Fibroblast of skin of left biceps (primary cell): ENCODE measurements at places on chromosomes 2 and 18.
A peak's percentile ranks its signal among the peaks of the same experiment; 100 is the strongest.

DNA sequence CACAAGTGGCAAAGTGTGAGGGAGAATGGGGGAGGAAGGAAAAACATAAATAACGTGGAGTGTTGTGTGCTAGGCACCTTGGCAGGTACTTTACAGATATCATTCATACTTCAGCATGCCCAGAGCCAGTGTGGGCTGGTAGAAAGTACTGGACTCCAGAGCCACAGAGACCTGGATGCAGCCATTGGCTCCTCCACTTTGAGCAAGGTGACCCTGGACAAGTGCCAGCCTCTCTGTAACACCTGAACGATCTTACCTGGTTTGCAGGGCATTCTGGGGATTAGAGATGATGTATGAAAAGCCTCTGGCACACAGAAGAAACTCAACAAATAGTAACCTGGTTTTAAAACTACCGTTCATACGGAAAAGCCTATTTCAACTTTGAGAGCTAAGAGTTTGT is 6.3 kb downstream of the LOXHD1 start:
- DNase-seq, result no peak

DNA sequence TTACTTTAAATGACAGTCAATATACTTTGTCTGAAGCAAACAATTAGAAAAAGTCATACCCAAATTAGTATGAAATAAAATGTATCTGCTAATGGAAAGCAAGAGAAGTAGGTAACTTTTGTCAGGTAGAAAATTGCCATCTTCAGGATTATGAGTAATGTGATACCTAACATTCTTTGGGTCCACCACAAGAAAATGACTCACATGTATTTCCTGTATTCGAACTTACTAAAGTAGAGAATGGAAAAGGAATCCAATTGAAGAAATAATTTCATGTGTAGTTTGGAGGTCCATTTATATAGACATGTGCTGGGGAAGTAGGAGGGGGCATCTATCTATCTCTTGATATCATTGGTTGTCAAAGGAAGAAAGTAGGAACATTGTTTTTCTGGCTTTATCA is 636.2 kb upstream of the CHAC2 start:
- peak; percentile 22 for DNase-seq

- DNase-seq, result peak; percentile 91
Measured at GRCh38 chr2:203782262-203782976, 76.0 kb downstream of the CD28 start.

- no peak for DNase-seq
Measured at GRCh38 chr2:51194656-51195055, 162.7 kb upstream of the NRXN1 start.

- DNase-seq, result no peak
Measured at GRCh38 chr2:43270930-43271615, 44.7 kb upstream of the ZFP36L2 start.

- DNase-seq, result no peak
Measured at GRCh38 chr2:189268763-189269162, 89.2 kb upstream of the COL5A2 start.

DNA sequence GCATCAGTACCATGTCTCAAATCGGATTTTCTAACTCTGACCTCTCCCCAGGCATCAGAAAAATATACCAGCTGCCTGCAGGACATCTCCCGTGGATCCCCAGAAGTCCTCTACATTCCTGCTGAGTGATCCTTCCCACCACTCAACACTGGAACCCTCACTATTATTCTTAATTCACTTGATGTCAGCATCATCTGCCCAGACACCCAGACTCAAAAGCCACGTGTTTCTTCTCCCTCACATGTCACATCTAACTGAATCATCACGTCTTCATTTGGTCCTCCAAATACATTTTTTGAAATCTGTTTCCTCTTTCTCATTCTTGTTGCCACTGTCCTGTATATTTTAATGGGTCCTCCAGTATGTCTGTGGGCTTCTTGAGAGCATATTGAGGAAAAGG is 218.6 kb downstream of the HRH4 start:
- no peak for DNase-seq

DNA sequence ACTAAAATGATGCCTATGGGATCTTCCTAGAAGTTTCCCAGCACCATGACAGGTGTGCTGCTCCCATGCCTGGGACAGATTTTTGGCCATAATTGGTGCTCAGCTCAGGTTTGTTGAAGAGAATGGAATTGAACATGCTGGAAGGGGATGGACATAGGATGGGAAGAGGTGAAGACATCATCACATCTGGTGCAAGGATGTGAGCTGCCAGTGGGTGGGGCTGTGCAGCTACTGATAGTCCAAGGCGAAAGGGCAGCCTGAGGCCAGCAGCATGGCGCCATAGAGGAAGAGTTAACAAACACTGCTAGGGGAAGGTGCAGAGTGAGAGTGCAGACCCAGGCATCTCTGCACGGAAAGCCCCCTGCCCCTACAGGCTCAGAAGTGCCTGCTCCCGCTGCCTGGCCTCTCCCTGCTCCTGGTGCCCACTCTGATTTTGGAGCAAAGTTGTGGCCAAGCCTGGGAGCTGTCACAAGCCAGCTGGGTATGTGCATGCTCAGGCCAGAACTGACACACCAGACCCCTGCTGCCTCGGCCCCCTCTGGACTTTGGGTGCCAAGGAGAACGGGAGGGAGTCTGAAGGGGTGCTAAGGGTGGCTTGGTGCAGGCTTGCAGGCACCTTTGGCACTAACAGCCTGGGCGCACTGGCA is 178.6 kb downstream of the ZBTB7C start:
- DNase-seq, result no peak

DNA sequence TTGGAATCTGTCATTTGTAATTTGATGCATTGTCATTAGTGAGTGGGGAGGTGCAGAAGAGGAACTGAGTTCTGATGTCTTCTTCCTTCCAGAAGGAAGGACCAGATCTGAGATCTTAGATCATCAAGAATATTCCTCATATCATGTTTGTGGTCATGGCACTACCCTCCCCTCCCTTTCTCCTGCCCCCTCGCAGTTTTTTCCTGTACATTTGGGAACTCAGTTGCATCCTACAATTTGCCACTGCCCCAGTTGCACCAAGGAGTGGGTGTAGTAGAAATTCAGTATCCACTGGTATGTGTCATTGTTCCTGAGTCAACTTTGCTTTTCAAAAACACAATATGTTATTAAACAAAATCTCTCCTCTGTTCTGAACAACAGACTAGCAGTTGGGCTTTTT is 26.6 kb upstream of the ACVR1 start:
- DNase-seq, result no peak

DNA sequence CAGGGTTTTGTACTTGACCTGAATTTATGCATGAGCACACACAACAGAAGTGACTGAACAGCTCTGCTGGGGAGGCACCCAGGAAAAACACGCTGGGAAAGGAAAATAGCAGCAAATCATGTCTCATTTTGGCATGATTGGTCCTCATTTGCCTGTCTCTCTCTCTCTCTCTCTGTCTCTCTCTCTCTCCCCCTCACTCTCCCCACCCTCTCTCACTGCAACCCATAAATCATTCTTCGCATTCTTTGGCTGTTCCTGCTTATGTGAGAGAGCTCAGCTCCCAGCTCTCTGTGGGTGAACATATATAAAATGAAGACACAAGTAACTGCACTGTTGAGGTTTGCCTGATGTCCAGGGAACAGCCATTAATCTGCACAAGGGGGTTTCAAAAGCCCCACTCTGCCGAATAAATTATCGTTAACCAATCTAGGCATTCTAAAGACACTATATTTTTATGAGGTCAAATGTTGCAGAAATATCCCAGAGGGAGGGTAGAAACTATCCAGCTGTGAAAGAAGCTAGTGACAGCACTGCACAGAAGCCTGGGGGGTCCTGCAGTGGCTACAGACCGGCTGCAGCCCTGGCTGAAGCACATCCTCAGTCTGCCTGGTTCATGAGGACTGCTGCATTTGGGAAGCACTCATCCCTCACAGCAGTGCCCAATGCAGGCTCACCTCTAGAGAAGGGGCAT is 260.3 kb downstream of the AFF3 start:
- peak; percentile 94 for DNase-seq

DNA sequence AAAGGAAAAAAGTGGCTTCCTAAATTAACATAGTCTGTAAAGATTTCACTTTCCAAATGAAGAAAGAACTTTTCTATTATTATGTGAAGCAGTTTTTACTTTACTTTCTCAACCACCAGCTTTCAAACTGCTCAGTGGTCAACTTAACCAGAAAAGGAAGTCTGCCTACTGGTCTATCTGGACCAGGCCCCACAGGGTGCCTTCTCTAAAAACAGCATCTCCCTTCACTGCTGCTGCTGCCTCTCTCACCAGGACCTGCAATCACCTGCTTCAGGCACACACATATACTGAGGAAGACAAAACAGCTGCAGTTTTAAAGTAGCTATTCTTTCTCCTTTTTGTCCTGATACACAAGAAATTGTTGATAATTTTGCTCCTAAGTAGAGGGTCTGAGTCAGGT is 221.3 kb upstream of the DCC start:
- no peak for DNase-seq

GRCh38 chr2:113113807-113114206 is 13.6 kb upstream of the IL1RN start:
- DNase-seq, result no peak

DNA sequence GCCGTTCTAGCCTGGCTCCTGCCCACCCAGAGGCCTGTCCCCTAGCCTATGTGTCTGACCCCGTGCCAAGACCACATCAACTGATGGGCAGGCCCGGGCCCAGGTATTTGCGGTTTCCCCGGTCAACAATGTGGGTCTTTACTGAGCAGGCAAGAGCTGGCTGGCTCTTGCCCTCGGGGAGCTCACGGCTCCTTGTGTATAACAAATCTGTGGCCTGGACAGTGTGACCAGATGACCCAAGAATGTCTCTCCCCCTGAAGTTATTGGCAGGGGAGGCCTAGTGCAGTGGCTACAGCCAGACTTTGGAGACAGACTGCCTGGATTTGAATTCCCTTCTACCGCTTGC is 179.6 kb downstream of the KLHL29 start:
- DNase-seq, result no peak

DNA sequence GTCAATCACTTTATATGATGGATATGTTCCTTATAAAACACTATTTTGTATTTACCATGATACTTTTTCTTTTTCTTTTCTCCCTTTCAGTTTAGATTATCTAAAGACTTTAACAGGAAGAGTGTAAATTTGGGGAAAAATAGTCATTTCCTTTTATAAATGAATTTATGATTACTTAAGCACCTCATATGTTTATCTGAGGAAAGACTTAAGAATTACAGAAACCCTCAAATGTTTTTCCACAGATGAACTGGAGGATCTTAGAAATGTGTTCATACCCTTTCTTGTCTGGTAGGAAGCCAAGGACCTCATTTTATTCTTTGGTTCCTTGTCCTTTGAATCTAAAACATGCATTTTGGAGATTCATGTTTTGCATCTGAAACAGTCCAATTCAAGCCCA is 36.7 kb downstream of the MAPRE2 start:
- no peak for DNase-seq

DNA sequence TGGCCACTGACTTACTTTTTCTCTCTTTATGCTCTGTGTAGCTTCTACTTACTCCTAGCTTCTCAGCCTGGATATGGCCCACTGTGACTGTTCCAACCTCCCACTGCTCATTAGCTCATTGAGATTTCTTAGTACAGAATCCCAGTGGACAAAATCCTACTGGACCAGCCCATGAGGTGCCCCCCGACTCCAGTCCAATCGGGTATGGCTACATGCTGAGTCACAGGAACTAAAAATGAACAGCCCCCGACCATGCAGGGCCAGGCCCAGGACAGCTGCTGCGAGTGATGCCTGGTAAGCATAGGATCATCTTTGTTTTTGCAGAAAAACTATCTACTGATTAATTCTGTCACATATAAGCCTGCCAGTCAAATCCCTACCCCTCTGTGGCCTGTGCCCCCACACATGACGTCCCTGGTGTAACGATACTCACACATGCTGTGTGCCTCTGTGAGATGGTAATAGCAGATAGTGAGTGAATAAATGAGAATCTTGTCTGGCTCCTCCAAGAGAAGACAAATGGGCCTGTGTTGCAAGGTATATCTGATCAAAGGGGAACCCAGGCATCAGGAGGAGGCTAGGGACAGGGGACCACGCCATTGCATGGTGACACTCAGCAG is 85.9 kb upstream of the KLF7 start:
- no peak for DNase-seq

DNA sequence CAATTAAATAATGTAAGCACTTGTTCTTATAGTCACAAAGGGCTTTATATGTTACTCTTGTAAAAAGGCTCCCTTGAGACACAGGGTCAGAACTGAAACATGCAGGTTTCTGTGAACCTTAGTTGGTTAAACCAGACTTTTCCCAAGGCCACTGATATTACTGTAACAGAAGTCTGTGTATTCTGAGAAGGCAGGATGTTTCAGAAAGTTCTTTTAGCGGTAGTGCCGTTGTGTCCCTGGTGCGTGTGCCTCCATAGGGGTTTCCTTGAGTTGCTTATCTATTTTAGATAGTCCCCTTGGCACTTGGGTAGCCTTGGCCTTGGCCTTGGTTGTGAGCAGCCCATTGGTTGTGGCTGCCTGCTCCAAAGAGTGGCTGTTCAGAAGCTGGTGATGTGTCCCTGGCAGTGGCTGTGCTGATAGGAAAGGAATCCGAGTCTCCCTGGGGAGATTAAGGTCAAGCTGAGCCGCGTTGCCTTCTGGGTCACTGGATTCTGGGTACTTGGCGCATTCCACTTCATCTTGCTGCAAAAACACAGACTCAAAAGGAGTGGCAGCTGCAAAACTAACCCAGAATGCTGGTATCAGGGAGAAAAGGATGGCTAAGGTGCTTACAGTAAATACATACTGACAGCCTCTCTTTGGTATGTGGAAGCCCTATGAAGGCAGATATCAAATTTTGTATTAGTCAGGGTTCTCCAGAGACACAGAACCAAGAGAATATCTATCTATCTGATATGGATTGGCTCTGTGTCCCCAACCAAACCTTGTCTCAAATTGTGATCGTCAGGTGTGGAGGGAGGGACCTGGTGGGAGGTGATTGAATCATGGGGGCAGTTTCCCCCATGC is 69.7 kb downstream of the FHOD3 start:
- DNase-seq, result no peak

DNA sequence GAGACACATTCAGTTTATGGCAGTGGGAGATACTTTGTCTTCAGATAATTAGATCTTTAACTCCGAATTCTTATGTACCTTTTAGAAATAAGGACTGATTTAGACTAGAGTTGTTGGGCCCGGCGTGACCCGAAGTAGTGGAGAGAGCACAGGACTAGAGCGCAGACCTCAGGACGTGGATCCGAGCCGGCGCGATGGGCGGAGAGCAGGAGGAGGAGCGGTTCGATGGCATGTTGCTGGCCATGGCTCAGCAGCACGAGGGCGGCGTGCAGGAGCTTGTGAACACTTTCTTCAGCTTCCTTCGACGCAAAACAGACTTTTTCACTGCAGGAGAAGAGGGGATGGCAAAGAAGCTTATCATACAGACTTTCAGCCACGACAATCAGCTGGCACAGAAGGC is 54.5 kb downstream of the FMNL2 start:
- DNase-seq, result no peak
